ENCODE measurements at places on chromosomes 12 and 14.

DNA sequence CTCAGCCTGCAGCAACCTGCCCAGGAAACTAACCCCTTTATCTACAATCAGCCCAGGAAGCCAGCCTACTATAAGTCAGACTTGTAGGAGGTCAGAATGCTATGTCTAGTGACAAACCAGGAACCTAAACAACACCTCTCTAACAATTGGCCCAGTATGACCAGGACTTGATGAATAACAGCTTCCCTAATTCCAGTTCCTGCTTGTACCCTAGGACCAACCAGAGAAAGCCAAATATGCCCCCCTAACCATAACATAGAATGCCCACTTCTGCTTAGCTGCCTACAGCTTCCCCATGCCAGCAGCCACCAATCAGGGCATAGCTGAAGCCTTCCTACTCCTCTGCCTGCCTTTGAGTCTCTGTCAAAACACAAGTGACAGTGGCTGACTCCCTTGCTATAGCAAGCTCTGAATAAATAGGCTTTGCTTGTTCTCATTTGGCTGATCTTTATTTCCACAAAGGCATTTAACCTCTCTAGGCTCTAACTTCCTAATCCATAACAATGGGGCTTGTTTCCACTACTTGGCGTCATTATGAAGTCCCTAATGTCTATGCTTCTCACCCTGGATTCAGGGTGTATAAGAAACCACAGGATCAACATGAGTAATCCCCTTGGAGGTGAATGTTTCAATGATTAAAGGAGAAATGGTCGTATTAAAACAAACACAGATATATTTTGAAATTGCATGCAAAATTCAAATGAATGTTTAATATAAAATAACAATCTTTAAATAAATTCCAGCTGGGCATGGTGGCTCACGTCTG lies 220.2 kb downstream of the ANO6 start:
- DNase-seq, result no peak

- no peak for DNase-seq
Observed at GRCh38 chr14:95620659-95621059, 65.6 kb upstream of the TCL1B start.

DNA sequence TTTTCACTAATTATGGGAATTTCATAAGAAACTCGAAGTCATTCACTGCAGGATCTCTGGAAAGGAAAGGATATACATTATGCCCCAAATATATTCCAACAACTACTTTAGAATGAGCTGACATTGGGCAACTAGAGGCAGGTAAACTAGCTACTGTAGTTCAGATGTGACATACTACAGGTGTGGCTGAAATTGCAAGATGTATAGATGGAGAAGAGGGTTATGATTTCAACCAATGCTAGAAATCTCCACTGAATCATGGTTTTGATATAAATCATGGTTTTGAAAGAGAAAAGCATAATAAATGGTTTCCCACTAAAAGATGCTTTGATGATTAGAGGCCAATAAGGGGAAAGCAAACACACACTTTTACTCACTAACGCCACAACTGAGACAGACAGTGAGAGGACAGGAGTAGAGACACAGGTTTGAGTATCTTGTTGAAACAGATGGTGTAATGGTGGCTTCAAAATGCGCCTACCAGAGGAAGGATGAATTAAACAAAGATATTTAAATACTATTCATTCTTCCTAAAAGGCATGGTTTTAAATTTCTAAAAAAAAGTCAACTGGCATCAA lies 296.1 kb upstream of the DIO2 start:
- DNase-seq, result no peak

DNA sequence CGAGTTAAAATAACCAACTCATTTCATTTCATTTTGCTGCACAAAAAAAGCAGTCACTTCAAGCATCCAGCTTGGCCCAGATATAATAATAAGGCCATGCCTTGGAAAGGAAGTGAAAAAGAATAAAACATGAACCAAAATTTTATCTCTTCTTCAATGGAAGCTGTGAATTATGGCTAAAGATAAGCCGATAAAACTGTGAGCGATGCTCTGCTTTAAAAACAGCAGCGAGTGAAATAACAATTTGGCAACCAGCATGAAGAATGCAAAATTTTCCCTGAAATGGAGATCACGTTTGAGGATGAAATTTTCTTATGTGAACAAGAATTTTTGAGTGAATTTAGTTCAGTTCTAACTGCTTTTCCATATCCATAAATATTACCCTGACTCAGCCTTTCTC lies 70.4 kb downstream of the KCNC2 start:
- no peak for DNase-seq

GRCh38 chr14:44736326-44736725 lies 225.4 kb downstream of the KLHL28 start:
- DNase-seq, result no peak

GRCh38 chr14:105192866-105193731 lies 12.0 kb upstream of the NUDT14 start:
- DNase-seq, result no peak

DNA sequence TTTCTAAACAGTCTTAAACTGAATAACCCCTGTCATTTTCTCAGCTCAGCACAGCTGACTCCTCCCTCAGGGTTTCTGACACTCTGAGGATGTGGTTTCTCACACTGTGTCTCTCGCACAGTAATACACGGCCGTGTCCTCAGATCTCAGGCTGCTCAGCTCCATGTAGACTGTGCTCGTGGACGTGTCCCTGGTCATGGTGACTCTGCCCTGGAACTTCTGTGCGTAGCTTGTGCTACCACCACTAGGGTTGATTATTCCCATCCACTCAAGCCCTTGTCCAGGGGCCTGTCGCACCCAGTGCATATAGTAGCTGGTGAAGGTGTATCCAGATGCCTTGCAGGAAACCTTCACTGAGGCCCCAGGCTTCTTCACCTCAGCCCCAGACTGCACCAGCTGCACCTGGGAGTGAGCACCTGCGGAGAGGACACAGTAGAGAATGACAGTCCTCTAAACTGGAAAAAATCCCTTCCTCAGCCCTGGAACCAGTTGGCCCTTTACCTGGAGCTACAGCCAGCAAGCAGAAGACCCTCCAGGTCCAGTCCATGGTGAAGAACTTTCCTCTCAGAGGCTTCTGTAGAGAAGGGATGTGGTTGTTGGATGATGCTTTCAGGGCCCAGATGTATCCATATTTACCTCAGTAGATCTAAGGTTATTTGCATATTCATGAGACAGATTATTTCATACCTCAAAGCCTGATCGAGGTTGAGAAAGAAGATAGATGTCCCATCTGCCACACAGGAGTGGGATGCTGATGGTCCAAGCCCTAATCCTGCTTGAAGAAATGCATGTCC lies 984.8 kb downstream of the TMEM121 start:
- DNase-seq, result no peak

DNA sequence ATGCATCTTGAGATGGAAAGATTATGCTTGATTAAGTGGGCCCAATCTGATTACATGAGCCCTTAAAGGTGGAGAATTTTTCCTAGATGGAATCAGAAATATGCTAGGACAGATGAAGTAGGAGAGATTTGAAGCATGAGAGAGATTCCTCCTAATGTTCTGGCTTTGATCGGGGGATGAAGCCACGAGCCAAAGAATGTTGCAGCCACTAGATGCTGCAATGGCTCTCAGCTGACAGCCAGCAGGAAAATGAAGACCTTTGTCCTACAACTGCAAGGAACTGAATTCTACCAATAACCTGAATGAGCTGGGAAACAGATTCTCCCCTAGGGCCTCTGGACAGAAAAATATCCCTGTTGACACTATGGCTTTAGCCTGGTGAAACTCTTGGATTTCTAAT lies 82.6 kb upstream of the ATP2B1 start:
- DNase-seq, result no peak

GRCh38 chr12:110906985-110907384 lies 13.4 kb downstream of the MYL2 start:
- DNase-seq, result no peak

DNA sequence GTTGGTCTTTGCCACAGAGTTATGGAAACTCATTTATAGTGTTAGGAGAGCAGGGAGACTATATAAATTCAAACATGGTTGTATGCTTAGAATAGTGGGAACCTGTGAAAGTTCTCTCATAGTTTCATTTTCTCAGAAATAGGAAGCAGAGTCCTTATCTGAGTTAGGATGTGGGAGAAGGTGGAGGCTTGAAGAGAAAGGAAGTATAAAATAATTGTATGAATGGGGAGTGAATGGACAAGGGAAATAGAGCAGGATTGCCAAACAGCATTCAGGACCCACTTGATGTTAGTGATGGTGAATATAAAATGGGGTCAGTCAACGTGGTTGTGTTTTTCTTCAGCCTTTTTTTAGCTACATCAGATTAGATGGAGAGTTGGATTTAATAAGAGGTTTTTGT lies 34.0 kb upstream of the TPH2 start:
- no peak for DNase-seq

GRCh38 chr14:105019861-105020814 lies 745 bp downstream of the CDCA4 start:
- DNase-seq, result no peak

DNA sequence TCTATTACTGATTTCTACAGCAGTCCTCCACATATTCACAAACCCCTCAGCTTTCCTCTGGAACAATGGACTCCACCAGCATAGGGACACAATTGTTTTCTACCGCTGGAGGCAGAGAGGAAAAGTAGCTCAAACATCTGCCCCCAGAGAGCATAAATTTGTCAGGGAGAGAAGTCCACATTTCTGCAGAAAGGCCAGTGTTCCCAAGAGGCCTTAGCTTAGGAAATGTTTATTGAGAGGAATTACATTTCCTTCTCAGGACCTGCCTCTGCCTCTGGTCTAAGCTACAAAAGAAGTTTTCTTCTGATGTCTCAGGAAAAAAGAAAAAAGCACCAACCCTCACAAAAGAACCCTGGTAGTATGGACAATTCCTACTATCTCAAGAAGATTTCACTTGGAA lies 217.8 kb upstream of the BMP4 start:
- no peak for DNase-seq

DNA sequence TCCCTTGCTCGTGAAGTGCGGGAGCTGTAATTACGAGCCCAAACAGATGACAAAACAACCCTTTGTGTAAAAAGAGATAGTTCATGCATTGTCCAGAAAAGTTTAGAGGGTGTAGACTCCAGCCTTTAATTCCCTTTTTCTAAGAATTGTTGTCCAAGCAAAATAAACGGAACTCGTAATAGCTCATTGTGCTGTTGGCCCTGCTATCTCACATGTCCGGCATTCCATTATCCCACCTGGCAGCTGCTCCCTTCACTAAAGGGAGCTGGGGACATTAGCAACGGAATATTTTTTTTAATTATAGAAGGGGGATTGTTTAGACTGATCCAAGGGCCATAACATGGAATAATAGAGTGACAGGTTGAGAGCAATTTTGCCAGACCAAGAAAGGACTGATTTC lies 277.5 kb upstream of the TBX3 start:
- DNase-seq, result no peak

- DNase-seq, result no peak
Observed at GRCh38 chr12:122909442-122910288, 13.7 kb upstream of the VPS37B start.

- DNase-seq, result peak; percentile 41
Observed at GRCh38 chr12:54368709-54369596, 4.7 kb upstream of the GPR84 start.

DNA sequence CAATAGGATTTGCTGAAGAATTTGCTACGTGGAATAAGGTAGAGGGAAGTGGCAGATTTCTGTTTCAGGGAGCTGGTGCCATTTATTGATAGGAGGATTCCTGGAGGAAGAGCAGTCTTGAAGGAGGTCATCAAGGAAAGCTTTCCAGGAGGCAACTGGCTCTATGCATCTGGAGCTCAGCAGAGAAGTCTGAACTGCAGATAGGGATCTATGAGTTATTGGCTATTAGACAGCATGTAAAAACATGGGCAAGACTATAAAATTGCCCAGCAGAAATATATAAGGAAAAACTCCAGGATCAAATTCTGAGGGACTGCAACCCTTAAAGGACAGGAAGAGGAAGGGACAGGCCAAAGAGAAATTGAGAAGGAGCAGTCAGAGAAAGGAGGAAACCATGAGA lies 8.9 kb upstream of the RAP1B start:
- DNase-seq, result no peak

DNA sequence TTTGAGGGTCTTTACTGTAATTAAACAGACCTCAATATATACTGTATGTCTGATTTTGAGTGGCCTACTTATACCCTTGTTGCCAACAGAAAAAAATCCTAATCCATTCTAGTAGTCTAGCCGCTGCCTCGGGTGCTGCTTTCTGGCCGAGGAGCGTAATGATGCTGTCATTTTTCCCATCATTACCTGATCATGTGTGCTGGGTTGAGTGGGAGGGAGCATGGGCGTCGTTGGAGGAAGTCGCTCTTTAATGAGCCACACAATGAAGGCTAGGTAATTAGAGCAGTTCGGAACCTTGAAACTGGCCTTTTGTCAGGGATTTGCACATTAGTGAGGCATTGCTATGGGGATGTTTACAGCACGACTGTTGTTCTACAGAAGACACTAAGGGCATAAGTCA lies 76.1 kb upstream of the RFX4 start:
- DNase-seq, result no peak
